NCI-H460 (cell line): ENCODE measurements at places on chromosomes 7 and 10. TPM values are rescaled to one million over a fixed set of nuclear protein-coding genes. Genes with fewer than 3 reads are reported as not detected.
A peak's percentile ranks its signal among the peaks of the same experiment; 100 is the strongest.

Gene NACAD
- total RNA-seq, result 0.14 TPM in 1 of 2 replicates, not detected in the other

Gene CCDC172
- not detected in 2 replicates for total RNA-seq

Gene ZNF503
- 7.5 and 10.5 TPM in 2 replicates for total RNA-seq

Gene TMEM176B
- not detected in 2 replicates for total RNA-seq

Gene SPDYE1
- total RNA-seq, result not detected in 2 replicates

Gene MORN4
- total RNA-seq, result 13.3 and 19.5 TPM in 2 replicates

Gene IQUB
- 0.30 and 0.43 TPM in 2 replicates for total RNA-seq

Gene EGFR
- total RNA-seq, result 24.3 and 25.1 TPM in 2 replicates

Gene CTAGE15
- not detected in 2 replicates for total RNA-seq

Gene FZD1
- total RNA-seq, result 3.1 and 3.7 TPM in 2 replicates

DNA sequence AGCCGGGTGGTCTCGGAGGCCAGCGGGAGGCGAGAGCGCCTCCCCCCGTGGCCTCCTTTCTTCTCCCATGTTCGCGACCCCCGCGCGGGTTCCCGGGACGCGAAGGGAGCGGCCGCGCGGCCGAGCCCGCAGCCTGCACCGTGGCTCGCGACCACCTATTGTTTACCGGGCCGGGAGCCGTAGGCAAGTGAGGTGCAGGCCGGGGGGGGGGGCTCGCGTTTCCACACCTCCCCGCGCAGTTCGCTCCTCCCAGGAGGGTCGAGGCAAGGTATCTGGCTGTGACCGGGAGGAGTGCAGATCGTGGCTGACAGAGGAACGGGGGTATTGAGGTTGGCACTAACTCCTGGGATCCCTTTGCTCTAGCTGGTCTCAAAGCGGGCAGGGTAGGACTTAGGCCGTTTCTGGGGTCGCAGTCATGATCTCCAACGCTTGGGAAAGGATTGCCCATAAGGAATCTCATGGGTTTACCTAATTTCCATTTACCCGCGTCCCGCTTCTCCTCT, 734 bp downstream of the PTPN12 start:
- DNase-seq, result no peak

GRCh38 chr7:117665368-117665767, 185.5 kb downstream of the CFTR start:
- no peak for DNase-seq

DNA sequence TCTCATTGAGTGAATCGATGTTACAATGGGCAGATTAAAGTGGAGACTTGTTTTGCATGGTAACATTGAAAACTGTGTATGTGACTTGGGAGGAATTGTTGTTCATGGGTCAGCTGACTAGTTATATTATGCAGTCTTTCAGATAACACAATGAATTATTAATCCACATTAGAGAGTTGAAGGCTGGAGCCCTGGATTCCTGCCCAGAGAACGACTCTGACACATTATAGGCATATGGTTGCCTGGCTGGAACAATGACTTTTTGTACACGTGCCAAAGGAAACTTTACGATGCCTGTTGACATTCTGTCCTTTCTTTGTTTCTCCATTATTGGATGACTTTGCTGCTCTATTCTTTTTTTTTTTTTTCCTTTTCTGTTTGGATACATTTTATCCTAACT, 52.3 kb upstream of the TMEM229A start:
- no peak for DNase-seq

DNA sequence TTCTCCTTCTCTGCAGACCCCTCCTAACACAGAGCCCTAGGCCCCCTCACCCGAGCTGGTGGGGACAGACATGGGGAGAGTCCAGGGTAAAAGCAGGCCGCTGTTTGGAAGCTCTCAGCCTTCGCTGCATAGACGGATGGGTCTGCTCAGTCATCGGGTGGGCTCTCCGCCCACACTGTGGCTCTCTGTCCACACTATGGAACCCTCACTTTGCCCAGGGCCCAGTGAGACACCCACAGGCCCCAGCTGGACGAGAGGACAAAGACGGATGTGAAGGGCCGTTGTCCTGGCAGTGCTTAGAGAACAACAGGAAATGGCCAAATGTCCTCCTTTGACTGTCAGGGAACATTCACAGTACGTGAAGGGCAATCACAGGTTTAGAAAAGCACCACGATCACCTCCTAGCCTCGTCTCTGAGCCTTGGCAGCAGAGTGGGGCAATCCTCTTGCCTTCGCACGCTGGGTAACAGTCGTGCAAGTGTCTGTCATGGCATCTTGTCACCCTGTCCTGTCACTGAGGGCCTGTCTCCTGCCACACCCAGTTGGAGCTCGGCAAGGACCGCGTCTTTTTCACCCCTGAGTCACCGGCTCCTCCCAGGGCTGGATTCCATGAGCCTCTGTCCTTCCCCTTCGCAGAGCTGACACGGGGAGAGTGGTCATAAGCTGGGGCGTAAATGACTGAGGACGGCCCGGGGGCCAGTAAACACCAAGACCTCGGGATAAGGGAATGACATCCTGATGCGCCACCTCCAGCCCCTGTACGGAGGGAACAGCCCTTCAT, 80.6 kb downstream of the PRKAG2 start:
- peak; percentile 75 for DNase-seq

GRCh38 chr10:74518061-74518460, 308.3 kb upstream of the KAT6B start:
- DNase-seq, result no peak

DNA sequence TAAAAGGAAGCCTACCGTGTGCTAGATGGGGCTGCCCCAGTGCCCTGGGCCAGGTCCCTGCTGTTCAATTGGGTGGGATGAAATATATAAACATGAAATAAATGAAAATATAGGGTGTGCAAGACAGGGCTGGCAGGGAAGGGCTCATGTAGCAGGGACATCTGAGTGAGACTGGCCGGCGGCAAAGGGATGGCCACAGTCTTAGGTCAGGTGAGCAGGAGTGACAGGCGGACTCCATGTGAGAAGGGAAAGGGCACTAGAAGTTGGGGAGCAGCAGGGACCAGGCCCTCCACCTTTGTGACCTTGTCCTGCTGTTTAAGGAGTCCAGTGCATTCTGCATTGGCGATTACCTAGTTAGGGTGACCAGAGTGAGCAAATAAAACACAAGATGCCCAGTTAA, 207.6 kb upstream of the ZNF32 start:
- no peak for DNase-seq

DNA sequence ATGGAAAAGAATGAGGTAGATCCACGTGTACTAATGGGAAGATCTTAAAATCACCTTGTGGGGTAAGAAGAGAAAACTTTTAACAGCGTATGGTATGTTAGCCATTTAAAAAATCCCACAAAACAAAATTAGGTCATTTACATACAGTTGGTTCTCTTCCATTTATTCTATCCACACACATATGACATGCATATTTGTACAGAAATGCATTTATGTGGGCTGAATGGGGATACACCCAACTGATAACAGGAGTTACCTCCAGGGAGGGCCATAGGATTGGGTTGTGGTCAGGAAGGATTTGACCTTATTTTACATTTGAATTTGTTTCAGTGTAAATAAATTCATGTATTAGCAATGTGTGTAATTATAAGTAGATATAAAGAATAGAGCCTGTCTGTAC, 71.5 kb downstream of the MCMBP start:
- no peak for DNase-seq

DNA sequence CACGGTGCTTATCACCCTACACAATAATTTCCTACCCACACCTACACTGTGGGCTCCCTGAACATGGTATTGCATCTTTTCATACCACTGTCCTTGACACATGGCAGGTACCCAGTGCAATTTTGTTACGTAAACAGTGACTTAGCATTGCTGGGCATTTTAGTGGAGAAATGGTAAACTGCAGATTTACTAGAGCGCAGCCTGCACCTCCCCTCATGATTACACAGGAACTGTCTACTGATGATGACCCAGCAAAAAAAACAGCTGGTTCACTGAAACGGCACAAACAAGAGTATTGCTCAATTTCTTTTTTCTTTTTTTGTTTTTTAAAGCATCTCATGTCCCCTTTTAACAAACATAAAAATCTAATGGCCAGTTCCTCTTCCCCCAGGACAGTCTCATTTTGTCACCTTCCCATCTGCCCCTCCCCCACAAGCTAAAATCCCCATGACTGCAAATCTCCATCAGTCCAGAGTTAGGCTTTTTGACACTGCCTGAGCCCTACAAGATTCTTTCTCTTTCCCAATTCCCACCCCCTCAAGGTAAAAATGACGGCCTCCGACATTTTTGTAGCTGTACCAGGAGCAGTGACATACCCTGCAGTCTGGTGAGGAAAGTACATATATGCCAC, 2.8 kb downstream of the ZNF746 start:
- DNase-seq, result peak; percentile 48

DNA sequence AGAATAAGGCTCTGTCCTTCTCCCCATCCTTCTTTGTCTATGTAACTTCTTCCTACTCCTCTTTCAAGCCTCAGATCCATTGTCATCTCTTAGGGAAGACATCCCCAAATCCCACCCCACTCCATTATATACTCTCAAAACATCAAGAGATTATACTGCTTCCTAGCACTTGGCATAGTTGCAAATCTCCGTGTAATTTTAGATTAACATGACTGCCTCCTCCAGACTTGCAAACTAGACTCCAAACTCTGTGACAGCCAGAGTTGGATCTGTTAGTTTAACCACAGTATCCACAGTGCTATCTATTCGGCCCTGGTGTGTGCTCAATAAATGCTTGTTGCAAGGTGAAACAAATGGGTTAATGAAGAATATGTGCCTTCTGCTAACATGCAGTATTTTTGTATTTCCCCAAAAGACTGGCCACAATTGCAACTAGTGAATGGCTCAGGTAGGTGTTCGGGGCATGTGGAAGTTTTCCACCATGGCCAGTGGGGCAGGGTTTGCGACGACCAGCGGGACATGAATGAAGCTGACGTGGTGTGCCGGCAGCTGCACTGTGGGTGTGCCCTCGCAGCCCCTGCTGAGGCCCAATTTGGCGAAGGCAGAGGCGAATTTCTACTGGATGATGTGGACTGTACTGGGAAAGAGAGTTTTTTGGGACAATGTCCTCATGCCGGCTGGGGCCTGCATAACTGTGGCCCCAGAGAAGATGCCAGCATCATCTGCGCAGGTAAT, 34.5 kb upstream of the C10orf120 start:
- DNase-seq, result no peak

DNA sequence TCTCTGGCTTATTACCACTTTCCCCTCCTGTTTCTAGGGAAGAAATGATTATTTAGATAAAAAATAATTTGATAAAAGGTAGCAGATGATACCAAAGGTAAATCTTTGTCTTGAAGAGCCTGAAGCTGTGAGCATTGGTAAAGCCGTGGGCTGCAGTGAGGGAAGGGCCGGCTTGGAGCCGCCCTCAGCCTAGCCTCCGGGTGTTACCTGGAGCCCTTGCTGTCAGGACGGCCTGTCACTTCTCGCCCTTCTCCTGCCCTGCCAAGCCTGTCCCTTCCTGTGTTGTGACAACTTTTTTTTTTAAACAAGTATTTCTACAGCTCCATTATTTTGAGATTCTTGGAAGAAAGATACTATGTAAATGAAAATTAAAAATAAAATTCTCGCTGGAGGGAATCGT, 7.0 kb downstream of the CUX1 start:
- no peak for DNase-seq

DNA sequence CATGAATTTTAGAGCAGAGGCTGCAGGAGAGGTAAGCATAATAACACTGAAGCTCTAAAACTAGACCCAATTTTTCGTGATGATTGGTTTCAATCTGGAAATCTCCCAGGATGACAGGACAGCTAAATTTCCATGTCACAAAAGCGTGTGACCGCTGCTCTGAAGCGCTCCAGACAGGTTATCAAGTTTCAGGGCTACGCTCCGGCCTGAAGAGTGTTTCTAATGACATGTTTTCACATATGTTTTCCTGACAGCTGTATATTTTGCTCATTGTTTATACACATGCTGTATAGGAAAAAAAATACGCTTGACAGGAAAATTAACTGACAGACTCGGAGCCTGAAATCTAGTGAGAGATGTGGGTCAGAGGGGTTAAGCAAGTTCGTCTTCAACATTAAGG, 219.8 kb upstream of the BMPER start:
- no peak for DNase-seq

- DNase-seq, result no peak
These were observed 128.2 kb upstream of the CHST15 start for GRCh38 chr10:124221356-124222317.

DNA sequence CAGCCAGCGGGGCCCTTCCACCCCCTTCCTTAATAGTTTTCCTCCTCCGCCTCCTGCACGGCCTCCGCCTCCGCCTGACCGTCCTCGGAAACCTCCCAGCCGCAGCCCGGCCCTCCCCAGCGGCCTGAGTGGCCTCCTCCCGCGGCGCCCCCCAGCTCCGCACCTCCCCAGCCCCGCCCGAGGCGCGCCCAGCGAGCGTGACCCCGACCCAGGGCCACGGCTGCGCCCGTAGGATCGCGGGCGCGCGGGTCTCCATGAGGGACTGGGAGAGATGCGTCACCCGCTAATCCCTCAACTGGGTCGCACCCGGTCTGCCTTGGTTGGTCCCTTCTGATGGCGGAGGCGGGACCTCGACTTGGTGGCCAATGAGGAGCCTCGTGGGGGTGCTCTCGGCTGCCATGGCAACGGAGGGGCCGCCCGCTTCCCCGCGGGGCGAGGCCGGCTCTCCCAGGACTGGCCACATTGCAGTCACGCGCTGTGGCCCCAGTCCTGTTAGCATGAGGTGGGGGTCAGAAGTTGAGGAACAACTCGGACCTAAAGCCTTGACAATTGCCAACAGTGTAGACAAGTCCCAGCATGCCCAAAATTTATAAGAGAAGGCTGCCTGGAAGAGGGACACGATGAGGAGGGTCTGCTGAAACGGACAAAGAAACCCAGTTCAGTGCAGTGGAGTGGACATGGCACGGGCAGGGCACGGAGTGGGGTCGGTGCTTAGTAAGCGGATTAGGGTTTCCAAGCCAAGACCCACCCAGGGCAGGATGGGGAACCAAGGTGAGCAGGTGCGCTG, 24.3 kb downstream of the DDIT4 start:
- DNase-seq, result peak; percentile 99
